ENCODE measurements at places on chromosomes 13 and 19.

DNA sequence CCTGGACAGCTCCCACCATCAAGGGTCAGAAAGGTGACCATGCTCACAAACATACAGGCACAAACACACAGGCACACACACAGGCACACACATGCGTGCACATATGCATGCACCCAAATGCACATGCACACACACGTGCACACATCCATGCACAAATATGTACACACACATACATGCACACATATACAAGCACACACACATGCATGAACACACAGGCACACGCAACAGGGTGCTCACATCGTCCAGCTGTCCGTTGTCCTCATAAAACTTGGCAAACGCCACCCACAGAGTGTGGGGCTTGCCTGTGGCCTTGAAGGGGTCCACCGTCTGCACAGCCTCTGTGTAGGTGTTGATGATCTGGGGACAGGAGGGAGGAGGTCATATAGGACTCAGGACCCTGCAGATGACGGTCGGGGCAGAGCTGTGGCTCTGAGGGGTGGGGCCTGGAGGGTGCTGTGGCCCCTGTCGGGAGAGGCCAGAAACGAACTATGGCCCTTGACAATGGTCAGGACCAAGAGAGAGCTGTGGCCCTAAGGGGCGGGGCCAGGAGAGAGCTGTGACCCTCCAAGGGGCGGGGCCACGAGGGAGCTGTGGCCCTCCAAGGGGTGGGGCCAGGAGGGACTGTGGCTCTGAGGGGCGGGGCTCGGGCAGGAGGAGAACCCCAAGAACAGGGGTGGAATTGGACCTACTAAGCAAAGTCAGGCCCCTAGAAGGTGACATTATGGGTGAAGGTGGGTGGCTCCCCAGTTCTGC is 6.2 kb downstream of the XAB2 start:
- no peak for DNase-seq

GRCh38 chr19:35045667-35046300 is 4.3 kb downstream of the HPN start:
- DNase-seq, result peak; percentile 59

DNA sequence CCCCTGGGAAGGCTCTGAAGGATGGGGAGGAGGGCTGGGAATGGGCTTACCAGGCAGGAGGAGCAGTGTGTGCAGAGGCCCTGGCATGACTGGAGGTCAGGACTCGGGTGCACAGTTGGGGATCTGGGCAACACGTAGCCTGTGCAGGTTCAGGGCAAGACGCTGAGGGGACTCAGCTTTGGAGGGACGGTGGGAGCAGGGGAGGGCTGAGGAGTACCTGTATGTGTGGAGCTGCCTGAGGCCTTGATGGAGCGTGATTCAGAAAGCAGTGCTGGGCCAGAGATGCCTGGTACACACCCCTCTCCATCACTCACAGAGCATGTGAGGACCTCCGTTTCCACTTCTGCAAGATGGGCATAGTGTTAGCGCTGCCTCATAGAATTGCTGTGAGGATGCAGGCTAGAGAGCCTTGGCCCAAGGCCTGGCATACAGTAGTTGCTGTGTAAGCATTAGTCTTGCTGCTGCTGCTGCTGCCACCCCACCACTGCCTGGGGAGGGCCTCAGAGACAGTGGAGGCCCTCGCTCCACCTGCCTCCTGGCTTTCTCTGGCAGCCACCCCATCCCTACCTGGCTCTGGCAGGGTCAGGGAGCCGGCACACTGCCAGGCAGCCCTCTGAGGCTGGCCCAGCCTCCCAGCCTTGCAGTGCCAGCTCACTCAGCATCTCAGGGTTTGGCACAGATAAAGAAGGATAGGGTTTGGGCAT is 2.4 kb downstream of the PAK4 start:
- no peak for DNase-seq

GRCh38 chr13:30787738-30788525 is 52.6 kb downstream of the ALOX5AP start:
- no peak for DNase-seq

- no peak for DNase-seq
Measured at GRCh38 chr19:15583346-15583745, 31.7 kb upstream of the CYP4F8 start.

GRCh38 chr13:52739468-52740071 is at the start of gene CNMD:
TSS of gene CNMD (minus strand) at chr13:52739820. CDS start at chr13:52739701, 119 bp downstream.
- no peak for DNase-seq

GRCh38 chr13:93872786-93873347 is 606.6 kb downstream of the DCT start:
- no peak for DNase-seq

- no peak for DNase-seq
Measured at GRCh38 chr13:97215325-97215724, 6.8 kb upstream of the MBNL2 start.

DNA sequence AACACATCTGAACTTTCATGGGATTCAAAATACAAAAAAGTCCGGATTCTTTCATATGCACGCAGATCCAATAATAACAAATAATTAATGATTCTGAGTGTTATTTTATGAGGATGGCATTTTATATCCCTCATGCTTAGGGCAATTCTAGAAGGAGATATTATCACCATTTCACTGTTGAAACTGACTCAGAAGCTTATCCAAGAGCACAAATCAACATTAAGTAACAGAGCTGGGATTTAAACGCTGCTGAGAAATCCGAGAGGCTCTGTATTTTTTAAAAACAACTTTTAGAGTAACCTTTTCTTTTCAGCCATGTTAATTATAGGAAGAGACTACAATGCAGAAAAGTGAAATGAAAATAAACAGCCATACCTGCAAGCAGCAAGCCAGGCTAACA is 30.3 kb downstream of the ATP7B start:
- no peak for DNase-seq

DNA sequence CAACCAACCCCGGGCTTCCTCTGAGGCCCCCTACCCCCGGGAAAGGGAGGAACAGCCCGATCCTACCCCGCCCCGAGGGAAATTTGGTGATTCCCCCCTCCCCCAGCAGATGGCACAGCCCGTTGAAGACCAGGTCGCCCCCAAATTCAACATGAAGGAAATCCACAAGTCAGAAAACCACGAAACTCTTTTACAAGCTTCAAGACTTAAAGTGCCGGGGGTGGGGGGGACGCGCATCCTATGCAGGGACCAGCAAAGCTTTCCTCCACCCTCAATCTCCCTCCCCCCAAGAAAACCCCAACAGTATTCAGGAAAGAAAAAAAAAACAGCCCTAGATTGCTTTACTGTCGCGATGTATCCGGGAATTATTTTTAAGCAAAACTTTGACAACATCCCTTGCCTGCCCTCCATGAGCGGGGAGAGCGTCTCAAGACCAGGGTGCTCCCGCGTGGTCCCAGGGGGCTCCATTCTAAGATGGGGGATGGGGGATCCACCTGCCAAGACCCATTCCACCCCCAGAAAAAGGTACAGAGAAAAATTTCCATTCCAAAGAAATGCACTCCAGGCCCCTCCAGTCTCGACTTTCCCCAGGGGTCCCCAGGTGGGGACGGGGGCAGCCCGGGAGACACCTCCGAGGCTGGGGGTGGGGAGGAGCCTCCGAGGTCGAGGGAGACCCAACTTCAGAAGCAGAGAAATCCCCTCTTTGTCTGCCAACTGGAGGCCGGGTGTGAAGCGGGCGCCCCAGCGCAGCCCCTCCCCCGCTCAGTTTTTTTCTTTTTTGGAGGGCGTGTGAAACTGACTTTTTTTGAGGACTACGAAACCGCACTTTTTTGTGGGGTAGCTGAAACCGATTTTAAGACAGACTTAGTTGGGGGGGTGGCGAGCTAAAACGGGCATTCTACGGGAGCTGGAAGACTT is 1.5 kb downstream of the TCF3 start:
- no peak for DNase-seq

DNA sequence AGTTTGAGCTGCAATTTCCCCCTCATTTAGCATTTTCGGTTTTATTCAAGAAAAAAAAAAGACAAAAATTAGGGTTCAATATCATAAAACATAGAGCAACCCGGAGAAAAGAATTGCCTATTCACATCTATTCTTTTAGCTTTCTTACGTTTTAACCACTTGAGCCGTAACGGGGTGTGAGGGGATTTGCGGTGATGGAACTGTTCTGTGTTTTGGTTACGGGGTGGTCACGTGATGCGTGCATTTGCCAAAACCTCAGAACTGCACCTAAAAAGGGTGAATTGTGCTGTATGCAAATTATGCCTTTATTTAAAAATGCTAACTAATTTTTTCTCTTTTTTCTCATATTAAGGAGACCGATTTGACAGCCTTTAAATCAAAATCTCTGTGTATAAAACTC is 22.1 kb downstream of the CLEC11A start:
- DNase-seq, result no peak

GRCh38 chr19:37699057-37699456 is 20.5 kb downstream of the ZNF607 start:
- DNase-seq, result no peak

GRCh38 chr13:28117689-28118377 is 17.5 kb upstream of the FLT3 start:
- no peak for DNase-seq

GRCh38 chr13:34360702-34361101 is 542.8 kb downstream of the RFC3 start:
- DNase-seq, result no peak

GRCh38 chr19:15488489-15489226 is 9.4 kb upstream of the PGLYRP2 start:
- DNase-seq, result no peak

DNA sequence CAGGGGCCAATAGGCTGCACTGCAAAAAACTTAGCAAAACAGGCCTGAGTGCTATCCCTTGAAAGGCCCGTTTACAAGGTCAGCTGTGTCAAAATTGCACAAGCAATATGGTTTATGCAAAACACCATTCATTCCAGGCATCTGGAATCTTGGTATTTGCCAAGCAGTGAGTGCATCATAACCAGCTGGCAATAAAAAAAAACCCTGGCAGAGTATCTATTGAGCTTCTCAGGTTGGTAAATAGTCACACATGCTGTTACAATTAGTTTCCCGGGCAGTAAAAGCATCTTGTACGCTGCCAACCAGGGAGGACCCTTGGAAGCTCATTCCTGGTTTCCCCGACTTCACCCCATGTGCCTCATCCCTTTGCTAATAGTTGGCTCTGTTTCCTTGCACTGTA is 21.3 kb downstream of the ZNF77 start:
- DNase-seq, result peak; percentile 25

DNA sequence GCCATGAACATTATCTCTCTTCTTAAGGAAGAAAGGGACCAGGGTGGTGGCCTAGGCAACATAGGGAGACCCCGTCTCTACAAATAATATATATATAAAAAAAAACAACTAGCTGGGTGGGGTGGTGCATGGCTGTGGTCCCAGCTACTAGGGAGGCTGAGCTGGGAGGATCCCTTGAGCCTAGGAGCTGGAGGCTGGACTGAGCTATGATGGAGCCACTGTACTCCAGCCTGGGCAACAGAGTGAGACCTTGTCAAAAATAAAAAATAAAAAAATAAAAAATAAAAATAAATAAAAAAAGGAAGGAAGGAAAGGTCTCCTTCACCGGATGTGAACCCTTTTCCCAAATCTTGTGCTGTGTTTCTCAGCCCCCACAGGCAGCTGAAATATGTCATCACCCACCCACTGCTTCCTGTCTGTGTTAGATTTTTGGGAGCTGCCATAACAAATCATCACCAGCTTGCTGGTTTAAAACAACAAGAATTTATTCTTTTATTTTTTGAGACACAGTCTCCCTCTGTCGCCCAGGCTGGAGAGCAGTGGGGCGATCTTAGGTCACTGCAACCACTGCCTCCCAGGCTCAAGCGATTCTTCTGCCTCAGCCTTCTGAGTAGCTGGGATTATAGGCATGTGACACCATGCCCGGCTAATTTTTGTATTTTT is 9.5 kb upstream of the TSPAN16 start:
- DNase-seq, result peak; percentile 11

- no peak for DNase-seq
Measured at GRCh38 chr19:41500443-41500842, 57.5 kb downstream of the ERICH4 start.

- no peak for DNase-seq
Measured at GRCh38 chr13:50149932-50150331, 134.7 kb downstream of the KCNRG start.

- no peak for DNase-seq
Measured at GRCh38 chr19:16877581-16877980, 11.2 kb upstream of the F2RL3 start.

DNA sequence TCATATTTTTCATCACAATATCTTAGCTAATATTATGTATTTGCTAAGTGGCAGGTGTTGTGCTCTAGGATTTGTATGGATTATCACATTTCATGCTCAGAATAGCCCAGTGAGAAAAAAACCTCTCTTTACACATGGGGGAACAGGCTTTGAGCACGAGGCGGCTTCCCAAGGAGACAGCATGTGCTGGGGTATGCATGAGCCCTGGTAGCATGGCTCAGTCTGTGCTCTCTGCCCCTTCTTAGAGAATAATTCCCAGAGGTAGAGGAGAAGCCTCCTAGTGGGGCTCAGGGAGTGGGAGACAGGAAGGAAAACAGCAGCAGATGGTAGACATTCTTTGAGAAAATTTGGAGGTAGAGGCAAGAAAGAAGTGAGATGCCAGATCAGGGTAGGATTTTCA is 31.6 kb downstream of the RNASEH2B start:
- no peak for DNase-seq

DNA sequence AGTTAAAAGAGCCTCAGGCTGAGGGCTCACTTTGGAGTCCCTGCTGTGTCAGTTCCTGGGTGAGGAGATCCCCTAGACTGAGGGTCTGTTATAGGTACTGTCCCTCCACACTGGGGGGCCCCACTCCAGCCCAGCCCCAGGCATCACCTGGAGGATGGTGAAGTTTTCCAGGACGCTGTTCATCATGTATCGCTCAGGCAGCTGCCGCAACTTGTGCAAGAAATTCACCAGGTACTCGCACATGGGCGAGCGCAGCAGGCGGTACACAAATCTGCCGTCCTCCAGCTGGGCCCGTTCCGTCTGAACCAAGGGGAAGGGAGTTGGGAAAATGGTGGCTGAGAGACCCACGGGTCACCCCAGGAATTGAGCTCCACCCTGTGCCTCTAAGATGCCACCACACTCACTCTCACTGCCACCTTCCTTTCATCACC is 7.1 kb downstream of the CD37 start:
- DNase-seq, result no peak

DNA sequence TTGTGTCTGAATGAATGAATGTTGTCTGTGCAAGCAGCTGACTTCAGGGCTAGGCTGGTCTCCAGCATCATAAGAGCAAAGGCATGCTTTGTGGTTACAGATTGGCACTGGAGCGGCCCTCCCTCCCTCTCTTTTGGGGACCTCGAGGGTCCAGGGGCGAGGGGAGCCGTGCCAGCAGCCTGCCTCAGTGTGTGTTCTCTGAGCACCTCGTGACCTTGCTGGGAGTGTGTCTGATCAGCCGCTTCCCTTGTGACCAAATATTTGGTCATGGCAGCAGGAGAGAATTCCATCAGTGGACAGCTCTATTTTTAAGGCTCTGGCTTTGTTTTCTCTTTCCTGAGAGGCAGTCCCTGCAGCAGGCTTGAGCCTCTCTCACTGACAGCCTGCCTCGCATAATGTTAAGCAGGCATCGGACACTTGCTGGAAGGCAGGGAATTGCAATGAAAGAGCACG is 329.7 kb downstream of the UQCRFS1 start:
- peak; percentile 15 for DNase-seq

DNA sequence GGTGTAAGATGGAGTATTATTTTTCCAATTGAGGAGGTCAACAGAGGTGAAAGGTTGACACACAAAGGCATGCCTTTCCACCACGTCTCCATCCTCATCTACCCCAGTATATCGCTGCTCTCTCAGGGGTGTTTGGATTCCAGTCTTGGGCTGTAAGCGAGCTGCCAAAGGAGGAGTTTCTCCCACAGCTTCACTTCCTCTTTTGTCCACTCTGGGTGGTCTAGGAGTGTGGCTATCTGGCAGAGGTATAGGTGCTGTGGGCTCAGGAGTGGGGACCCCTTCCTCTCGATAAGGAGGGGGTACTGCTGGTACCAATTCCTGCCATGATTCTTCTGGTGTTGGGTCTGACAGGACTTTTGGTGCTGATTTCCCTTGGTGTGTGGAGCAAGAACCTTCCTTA is 39.4 kb downstream of the ZNF846 start:
- no peak for DNase-seq
